ENCODE measurements at places on chromosomes 1 and 21.

DNA sequence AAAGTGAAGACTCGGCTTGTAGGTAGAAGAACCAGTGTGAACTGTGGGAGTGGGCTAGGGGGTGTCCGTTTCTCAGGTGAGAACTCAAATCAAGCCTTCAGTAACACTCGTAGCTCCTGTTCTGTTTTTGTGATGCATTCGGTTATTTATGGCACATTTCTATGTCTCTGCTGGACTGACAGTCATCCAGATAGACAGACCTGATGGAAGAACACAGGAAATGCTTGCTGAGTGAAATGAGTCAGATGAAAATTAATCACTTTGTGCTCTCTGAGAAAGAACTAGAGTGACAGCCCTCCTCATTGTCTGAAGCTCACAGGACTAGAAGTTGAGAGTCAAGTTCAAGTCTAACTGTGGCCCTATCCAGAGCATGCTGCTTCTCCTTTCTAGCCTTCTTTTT, 360.1 kb upstream of the PLXNA2 start:
- peak; percentile 23 for DNase-seq

DNA sequence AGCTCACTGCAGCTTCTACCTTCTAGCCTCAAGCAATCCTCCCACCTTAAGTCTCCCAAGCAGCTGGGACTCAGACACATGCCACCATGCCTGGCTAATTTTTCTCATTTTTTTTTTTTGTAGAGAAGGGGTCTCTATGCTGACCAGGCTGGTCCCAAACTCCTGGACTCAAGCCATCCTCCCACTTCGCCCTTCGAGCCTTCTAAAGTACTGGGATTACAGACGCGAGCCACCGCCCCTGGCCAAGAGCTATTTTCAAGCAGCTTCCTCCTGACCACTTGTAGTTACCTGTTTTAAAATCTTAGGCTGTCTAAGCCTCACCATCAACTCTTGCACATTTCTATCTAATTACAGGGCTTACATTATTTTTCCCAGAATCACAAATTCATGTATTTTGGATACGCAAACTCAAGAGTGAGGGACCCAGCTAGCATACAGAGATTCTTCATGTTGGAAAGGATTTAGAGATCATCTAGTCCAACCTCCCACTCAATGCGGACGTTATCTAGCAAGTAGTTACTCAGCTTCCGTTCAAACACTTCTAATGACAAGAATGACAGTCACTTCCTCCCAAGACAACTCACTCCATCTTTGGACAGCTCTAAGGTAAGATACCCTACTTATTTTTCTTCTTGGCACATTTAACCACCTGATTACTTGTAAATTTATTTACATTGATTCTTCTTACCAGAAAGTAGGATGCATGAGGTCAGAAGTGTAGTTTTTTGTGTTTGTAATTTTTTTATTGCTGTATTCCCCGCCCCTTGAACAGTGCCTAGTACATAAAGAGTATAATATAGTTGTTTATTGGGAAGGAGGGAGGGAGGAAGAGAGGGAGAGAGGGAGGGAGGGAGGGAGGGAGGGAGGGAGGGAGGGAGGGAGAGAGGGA, 65.4 kb downstream of the LUZP1 start:
- DNase-seq, result peak; percentile 61

GRCh38 chr1:91455334-91455733, 45.3 kb upstream of the CDC7 start:
- DNase-seq, result no peak

DNA sequence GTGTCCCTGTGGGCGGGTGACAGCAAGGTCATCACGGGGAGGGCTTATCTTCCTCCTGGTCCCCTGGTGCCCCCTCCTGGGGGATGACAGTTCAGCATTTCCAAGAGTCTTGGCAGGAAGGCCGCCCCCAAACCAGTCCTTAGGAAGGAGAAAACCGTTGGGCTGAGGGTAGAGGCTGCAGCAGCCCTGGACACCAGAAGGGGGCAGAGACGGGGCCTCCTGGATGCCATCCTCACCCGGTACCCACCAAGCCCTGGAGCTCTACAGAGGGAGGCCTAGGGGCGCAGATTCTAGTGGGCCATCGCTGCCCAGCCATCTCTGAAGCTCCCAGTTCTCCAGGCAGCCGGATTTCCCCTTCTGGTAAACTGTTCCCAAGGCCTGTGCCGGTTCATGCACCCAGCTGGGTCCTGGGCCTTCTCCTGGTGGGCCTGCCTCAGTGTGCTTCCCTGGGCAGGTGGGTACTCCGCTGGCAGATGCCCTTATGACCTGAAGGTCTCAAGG, 14.8 kb upstream of the ZNF669 start:
- DNase-seq, result no peak

GRCh38 chr1:242140836-242141235, 141.9 kb upstream of the MAP1LC3C start:
- DNase-seq, result no peak

- no peak for DNase-seq
Observed at GRCh38 chr1:80048716-80049115, 1042.2 kb upstream of the ADGRL4 start.

GRCh38 chr1:30311749-30312148, 411.6 kb downstream of the MATN1 start:
- no peak for DNase-seq

- DNase-seq, result no peak
Observed at GRCh38 chr1:5720936-5721335, 271.3 kb downstream of the NPHP4 start.

GRCh38 chr1:92081031-92081430, 886 bp downstream of the BTBD8 start:
- no peak for DNase-seq

DNA sequence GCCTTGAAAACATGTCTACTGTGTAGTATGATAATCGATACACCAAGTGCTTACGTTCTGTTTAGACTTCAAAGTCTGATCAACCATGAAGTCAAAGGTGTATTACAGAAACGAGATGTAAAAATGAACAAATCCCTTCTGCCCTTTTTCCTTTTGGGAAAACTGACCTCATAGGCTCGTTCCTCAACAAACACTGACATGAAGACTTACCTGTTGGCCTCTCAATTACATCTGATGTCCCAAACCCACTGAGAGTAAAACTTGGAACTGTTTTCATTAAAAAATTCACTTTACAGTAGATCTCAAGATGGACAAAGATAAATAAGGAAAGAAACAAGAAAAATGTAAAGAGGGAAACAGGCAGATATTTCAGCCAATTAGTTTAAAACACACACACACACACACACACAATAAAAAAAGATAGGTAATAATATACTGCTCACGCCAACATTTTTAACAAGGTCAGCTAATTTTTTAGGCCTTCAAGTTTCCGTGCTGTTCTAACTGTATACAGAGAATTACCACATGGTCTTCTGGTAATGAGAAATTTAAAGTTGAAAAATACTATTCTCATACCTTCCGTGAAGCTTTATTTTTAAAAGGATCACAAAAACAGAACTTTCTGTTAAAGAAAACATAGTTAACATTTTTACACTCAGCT, 2.1 kb downstream of the HMGN1 start:
- DNase-seq, result no peak

GRCh38 chr1:51671527-51672325, 54.8 kb downstream of the OSBPL9 start:
- DNase-seq, result peak; percentile 82

- DNase-seq, result no peak
Observed at GRCh38 chr1:4762146-4762545, 107.7 kb downstream of the AJAP1 start.

GRCh38 chr1:228001738-228002535, 4.9 kb upstream of the WNT3A start:
- no peak for DNase-seq

DNA sequence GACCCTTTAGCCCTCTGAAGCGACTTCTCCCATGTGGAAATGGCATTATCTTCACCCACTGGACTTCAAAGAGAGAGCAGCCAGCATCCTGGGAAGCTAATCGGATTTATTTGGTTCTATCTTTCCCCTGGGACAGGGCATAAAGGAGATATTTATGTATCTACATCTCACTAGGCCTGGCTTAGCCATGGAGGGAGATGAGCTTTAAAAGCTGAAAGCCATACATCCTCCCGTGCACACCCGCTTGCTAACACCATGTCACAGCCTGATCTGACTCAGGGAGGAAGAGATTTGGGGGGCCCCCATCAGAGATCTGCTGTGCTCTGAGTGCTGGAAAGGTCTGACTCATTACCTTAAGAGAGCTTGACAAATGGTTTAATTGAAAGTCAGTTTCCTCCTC, 155.9 kb downstream of the PLXNA2 start:
- DNase-seq, result peak; percentile 4

- peak; percentile 52 for DNase-seq
Observed at GRCh38 chr1:14926229-14926628, 227.3 kb upstream of the TMEM51 start.

- no peak for DNase-seq
Observed at GRCh38 chr1:8930116-8930515, 15.6 kb upstream of the CA6 start.

DNA sequence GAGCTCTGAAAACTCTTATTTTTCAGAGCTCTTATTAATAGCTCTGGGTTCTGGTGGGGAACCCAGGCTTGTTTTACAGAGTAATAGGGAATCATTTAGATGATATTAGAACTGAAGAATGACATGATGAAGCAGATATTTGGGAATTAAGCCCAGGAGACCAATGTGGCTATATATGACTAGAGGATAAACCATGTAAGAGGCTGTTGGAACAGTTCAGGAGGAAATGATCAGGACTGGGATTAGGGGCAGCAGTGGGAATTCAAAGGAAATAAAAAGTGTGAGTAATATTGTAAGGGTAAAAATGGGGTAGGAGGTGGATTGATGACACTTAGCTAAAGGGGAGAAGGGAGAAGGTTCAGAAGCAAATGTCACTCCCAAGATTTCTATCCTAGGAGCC, 58.6 kb downstream of the GIPC2 start:
- peak; percentile 85 for DNase-seq

- peak; percentile 93 for DNase-seq
Observed at GRCh38 chr1:112544011-112544688, 35.4 kb downstream of the WNT2B start.

DNA sequence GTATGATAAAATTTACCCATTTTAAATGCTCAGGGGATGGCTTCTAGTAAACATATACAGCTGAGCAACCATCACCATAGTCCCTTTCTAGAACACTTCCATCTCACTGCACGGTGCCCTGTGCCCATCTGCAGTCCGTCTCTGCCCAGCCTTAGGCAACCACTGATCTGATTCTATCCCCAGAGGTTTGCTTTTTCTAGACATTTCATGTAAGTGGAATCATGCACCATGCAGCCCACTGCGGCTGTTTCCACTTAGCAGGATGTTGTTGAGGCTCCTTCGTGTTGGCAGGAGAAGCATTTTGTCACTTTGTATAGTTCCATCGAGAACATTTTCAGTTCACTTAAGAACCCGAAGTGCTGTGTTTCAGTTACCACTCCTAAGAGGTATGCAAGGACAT, 27.8 kb upstream of the VAMP3 start:
- no peak for DNase-seq

DNA sequence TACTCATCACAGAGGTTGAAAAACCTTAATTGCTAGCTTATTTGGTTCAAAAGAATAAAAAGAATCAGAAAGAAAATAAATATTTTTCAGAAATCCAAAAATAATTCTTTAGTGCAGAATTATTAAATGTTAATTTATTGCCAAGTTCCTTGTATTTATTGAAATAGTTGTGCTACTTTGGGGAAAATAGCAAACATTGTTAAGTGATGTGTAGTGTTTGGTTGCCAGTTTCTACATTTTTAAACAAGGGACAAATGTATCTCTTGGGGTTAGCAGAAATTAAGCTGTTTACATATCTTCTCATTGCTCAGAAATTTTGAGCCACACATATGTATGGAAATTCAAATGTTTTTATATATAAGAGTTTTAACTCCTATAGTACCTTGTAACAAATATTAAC, 775.0 kb downstream of the USP25 start:
- DNase-seq, result no peak

DNA sequence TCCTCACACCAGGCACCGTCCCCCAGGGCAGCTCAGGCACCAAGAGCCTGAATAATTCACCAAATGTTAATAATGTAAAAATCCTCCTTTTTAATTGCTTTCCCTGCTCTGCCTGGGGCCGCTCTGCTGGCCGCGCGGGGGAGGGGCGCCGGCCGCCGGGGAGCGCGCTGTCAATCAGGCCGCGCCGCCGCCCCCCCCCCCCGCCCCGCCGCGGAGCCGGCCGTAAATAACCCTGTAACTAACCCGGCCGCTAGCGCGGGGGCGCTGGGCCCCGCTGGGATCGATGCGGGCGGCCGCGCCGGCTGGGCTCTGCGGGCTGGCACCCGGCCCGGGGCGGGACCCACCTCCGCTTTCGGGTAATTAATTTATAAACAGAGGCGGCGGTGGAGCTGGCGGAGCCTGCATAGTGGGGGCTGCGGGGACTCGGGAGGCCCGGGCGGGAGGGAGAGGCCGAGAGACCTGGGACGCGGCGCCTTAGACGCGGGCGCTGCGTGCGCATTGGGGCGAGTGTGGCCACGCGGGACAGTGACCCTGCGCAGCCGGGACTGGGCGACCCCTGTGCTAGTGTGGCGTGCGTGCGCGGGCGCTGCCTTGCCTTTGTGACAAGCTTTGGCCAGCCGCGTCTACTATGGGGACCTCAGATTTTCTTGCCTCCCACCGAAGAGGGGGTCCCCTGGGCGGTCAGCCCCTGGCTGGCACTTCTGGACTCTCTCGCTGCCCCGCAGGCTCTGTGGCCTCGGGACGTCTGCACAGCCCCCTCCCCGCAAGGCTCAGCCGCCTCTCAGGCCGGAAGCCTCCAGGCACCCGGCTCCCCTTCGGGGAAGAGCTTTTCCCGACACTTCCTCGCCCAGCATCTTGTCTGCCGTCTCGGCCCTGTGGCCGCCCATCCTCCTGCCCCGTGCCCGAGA, 16.6 kb downstream of the SAMD11 start:
- peak; percentile 64 for DNase-seq

GRCh38 chr1:151953409-151954094, 40.1 kb downstream of the S100A10 start:
- no peak for DNase-seq

GRCh38 chr1:24058671-24059455, 53.1 kb downstream of the MYOM3 start:
- no peak for DNase-seq

- DNase-seq, result no peak
Observed at GRCh38 chr1:65469126-65469888, 48.8 kb downstream of the LEPR start.

GRCh38 chr1:8182034-8182761, 135.7 kb upstream of the SLC45A1 start:
- DNase-seq, result peak; percentile 78

- DNase-seq, result no peak
Observed at GRCh38 chr1:156124557-156125483, 10.3 kb downstream of the LMNA start.

DNA sequence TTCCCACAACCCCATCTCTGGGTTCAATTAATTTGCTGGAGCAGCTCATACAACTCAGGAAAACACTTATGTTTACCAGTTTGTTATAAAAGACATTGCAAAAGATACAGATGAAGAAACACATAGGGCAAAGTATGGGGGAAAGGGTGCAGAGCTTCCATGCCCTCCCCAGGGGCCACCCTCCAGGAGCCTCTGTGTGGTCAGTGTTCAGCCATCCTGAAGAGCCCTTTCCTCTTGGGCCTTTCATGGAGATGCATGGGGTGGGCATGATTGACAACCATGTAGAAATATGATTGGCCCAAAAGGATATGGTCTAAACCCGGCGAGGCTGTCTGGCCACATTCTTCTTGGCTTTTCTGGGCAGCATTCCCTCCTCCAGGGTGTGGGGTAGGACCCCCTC, 56.8 kb upstream of the PDE9A start:
- no peak for DNase-seq

Data from EL (cell line).